ENCODE measurements at places on chromosomes 5 and 9. TPM values are rescaled to one million over a fixed set of nuclear protein-coding genes. Genes with fewer than 3 reads are reported as not detected.
A peak's percentile ranks its signal among the peaks of the same experiment; 100 is the strongest.

- DNase-seq = peak; percentile 15
Measured at GRCh38 chr5:58156973-58157701, 302.7 kb downstream of the PLK2 start.

CACNA1B gene
- total RNA-seq = 0.28 TPM

FAM78A gene
- 3.9 TPM for total RNA-seq

- peak; percentile 96 for DNase-seq
Measured at GRCh38 chr5:69414885-69415583, at the start of gene MARVELD2. TSS of gene MARVELD2 (plus strand) at chr5:69415116. CDS start at chr5:69419386, 4,270 bp downstream.

OBP2B gene
- total RNA-seq = not detected

Data from pancreas (tissue), 10 donors.